Fibroblast of skin of right quadriceps (primary cell): ENCODE measurements at places on chromosomes 6 and 20.

GRCh38 chr6:167341665-167342655, 17.1 kb downstream of the TTLL2 start:
- no peak for DNase-seq

DNA sequence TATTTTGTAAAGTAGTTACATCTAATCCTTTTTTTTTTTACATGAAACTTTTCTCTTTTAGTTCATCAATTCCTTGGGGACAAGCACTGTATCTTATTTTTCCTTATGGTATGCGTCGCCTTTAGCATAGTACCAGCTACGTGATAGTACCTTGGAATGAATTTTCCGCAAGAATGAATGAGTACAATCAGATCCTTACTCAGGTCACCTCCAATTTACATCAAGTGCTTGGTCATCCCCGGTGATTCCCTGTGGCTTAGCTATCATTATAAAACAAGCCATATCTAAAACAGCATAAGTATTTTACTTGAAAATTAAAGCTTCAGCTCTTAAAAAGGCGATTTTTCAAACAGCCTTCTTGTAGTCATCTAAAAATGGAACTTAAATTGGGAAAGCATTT, 680.4 kb upstream of the MAP3K7 start:
- no peak for DNase-seq

- DNase-seq = peak; percentile 7
Observed at GRCh38 chr20:18166241-18166881, 28.7 kb downstream of the KAT14 start.

- no peak for DNase-seq
Observed at GRCh38 chr20:44742304-44743079, 3.2 kb upstream of the KCNK15 start.
